Activated naive CD4-positive, alpha-beta T cell (primary cell): ENCODE measurements at places on chromosomes 13 and 19.

- DNase-seq = no peak
Observed at GRCh38 chr13:79937311-79937710, 403.6 kb downstream of the SPRY2 start.

DNA sequence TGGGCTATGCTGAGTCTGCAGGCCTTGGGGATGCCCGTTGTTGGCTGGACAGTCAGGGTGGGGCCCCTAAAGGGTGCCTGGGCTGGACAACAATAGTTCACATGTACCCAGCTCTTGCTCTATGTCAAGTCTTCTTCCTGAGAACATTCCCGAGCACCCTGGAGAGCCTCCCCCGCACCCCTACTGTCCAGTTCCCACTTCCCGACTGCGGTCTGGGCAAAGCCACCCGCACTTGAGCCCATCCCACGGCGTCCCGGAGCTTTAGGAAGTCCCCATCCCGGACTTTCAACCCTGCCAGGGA lies 1.1 kb upstream of the MPND start:
- no peak for DNase-seq

DNA sequence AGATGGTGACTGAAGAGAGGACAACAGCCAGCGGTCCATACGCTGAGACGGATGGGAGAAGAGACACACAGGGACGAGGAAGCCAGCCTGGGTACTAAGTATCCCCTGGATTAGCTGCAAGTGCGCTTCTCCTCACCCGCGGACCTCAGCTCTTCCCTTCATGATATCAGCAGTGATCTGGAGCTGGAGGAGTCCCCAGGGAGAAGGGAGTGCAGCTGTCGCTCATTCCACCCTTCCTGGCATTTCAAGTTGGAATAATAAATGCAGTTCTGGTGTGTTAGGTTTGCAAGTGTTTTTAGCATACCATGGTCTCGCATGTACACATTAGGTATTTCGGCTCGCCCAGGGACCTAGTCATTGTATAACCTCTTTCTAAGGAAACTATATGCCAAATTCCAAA lies 88.5 kb upstream of the C1QTNF9B start:
- DNase-seq = no peak

DNA sequence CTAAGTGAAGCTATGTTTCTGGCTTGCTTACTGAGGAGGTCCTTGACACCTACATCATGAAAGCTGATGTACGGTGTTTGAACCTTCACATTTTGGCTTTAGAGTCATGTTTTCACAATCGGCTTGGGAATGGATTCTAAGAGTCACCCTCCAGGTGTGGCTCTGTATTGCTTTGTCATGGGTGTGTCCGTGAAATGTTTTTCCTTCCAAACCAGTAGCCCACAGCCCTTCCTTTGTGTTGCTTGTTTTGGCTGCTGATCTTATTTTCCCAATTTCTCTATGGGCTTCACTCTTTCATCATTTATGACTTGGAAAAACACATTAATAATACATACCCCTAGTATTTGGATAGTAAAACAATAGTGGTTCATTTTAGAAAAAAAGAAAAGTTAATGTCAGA lies 240.6 kb downstream of the GGACT start:
- no peak for DNase-seq

- DNase-seq = no peak
Observed at GRCh38 chr13:49437705-49438104, 6.2 kb downstream of the CAB39L start.

- no peak for DNase-seq
Observed at GRCh38 chr13:85887406-85887805, 88.2 kb upstream of the SLITRK6 start.

DNA sequence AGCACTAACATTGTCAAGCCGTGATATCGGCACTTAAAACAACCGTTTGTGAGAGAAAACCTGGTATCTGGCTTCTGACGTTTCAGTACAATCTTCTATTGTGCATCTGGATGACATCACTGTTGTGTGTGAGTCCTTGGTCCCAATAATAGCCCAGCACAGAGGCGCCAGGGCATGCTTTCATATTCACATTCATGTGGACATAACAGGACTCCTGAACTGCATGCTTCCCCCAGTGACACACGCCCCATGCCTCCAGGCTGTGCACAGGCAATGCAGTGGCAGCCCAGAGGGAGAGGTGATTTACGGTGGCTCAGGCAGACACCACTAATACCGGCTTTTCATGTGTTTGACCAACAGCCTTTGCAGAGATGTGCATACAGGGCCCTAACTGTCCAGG lies 58.1 kb downstream of the MRPL57 start:
- no peak for DNase-seq

DNA sequence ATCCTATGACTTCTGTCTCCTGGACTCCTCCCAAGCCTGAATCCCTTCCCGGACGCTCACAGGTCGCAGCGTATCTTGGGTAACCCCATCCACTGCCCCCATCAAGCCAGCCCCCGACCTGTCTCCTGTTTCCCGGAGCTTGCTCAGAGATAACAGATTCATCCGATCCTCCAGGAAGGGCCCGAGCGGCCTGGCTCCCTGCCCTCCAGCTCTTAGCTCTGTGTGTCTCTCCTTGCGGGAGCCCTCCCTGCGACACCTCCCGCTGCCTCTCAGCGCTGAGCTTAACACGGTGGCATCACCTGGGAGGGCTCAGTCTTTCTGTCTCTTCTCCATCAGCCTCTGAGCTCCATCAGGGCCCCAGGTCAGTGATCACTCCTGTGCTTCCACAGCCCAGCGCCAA lies 4.3 kb upstream of the TMEM255B start:
- DNase-seq = no peak

GRCh38 chr13:79187917-79188690 lies 218.0 kb downstream of the RBM26 start:
- no peak for DNase-seq

- DNase-seq = no peak
Observed at GRCh38 chr19:51948975-51949374, 21.7 kb downstream of the ZNF613 start.

DNA sequence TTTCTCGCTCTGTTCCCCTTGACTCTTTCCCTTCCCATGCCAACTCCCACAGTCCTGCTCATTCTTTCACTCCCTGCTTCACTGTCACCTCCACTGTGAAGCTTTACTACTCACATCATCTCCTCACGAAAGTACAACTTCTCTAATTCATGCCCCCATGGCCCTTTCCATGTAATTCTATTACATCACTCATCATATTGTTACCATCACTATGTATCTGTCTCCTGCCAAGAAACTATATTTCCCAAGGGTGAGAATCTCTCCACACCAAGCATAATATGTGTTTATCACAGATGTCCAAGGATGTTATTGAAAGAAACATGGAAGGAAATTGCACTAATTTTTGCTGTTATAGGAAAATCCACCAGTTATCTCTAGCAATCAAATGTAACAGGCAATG lies 37.2 kb upstream of the LRCH1 start:
- no peak for DNase-seq
